Fibroblast of skin of right quadriceps (primary cell): ENCODE measurements at places on chromosomes 6 and 20.

DNA sequence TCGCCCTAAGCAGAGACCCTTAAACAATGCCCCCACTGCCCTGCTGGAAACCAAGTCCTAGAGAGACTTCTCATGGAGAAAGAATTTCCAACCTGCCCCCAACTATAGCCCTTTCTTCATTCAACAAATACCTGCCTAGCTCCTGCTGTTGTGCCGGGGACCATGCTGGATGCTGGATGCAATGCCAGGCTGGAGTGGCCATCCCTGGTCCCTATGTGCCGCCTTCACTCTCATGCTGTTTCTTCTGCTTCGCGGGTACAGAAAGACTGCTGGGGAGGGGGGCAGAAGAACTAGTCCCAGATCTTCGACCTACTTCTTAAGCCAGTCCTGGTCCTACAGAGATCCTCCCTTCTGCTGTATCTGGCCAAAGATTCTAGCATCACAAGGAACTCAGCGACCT is 3.4 kb downstream of the MDGA1 start:
- no peak for DNase-seq

GRCh38 chr6:35370785-35371493 is 28.6 kb downstream of the PPARD start:
- peak; percentile 85 for DNase-seq

GRCh38 chr6:167164261-167164660 is 6.5 kb upstream of the GPR31 start:
- no peak for DNase-seq

DNA sequence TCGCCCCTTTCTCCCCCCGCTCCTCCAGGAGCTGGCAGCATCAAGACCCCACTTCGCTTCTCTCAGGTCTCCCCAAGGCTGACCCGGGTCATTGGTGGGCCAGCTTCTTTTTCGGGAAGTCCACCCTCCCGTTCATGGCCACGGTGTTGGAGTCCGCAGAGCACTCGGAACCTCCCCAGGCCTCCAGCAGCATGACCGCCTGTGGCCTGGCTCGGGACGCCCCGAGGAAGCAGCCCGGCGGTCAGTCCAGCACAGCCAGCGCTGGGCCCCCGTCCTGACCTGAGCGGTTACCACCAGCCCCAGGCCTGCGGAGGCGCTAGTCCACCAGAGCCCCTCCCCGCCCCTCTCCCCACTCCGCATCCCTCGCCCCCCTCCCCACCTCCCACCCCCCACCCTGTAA is 1.0 kb downstream of the PPDPF start:
- DNase-seq: no peak

GRCh38 chr6:133243723-133244305 is 2.7 kb downstream of the EYA4 start:
- no peak for DNase-seq

DNA sequence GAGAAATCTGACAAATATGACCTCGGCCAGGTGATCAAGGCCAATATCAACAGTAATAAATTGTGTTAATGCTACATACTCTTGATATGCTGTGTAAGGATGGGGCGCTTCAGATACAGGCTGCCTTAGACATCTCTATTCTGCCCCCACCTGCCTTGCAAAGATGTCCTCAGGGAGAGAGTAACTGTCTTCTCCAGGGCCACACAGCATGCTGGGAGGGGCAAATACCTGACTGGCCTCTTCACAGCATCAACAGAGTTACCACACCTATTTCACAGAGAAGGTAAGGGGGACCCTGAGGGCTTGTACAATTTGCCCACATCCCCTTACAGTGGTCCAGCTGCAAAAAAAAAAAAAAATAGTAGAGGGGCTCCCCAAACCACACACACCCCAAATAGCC is 17.2 kb upstream of the KIAA1755 start:
- no peak for DNase-seq

DNA sequence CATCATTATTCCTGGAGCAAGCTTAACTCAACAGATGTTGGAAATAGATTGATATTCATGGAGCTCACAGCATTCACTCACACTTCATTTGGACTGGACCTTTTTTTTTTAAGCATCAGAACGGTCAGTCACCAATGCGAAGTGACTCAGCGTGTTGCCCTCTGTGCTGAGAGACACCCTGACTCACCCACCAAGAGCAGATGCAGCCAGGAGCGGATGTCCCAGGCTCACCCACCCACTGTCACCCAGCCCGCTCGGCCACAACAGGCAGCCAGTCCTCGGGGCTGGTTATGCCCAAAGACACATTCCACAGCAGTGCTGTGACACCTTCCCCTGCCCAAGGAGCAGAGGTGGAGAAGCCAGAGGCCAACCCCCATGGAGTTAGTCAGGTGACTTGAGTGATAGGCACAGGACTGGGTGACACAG is 15.7 kb downstream of the RNASET2 start:
- no peak for DNase-seq

DNA sequence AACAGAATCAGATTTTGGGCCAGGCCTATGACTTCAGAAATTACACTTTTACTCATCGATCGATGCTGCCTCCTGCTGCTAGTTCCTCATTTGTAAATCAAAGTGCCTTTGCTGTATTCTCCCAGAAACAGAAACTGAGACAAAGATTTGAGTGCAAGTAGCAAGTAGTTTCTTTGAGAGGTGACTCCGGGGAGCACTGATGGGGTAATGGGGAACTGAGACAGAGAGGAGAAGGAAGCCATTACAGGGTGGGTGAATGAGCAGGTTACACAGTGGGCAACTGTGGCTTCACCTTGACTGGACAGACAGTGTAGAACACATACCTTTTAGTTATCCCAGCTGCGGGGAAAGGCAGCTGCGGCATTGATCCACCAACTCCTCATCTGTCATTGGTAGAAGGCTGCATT is 9.7 kb upstream of the CD40 start:
- no peak for DNase-seq

GRCh38 chr6:15608396-15608795 is 54.4 kb downstream of the DTNBP1 start:
- peak; percentile 87 for DNase-seq

- no peak for DNase-seq
Measured at GRCh38 chr6:33984466-33985312, 161.2 kb downstream of the GRM4 start.

GRCh38 chr20:13884803-13885202 is 100.0 kb downstream of the NDUFAF5 start:
- no peak for DNase-seq

GRCh38 chr20:44209686-44210405 is 725 bp downstream of the OSER1 start:
- peak; percentile 31 for DNase-seq

- no peak for DNase-seq
Measured at GRCh38 chr6:111566873-111567517, 38.7 kb downstream of the TRAF3IP2 start.

- DNase-seq: peak; percentile 27
Measured at GRCh38 chr6:7440476-7440875, 50.9 kb downstream of the RIOK1 start.
